ENCODE measurements at places on chromosomes 7 and 10.

GRCh38 chr10:31778627-31779026 is 150.0 kb downstream of the ARHGAP12 start:
- DNase-seq, result no peak

DNA sequence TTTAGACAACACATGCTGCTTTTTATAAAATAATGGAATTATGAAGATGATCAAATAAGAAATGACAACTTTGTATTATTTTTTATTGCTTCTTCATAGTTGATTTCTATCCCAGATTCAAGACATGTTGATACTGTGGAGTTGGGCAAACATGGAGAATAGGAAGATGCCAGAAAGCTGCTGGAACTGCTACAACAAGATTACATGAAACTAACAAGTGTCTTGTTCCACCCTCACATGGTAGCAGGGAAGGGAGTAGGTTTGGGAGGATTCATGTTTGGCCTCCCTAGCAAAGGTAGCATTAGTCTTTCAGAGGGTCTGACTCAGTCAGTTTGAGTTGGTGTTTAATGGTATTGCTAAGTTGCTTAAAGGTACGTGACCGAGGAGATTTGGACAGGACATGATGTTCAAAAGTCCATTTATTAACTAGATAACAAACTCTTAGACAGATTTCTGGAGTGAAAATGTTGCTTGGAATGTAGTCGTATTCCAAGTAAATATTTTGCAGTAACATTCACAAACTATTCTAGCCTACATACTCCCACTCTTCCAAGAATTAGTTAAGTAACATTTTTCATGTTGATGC is 33.1 kb downstream of the PRR15 start:
- DNase-seq, result no peak

GRCh38 chr7:148699024-148699781 is 500 bp downstream of the CUL1 start:
- peak; percentile 37 for DNase-seq

GRCh38 chr10:3273966-3274365 is 101.4 kb upstream of the PITRM1 start:
- no peak for DNase-seq

DNA sequence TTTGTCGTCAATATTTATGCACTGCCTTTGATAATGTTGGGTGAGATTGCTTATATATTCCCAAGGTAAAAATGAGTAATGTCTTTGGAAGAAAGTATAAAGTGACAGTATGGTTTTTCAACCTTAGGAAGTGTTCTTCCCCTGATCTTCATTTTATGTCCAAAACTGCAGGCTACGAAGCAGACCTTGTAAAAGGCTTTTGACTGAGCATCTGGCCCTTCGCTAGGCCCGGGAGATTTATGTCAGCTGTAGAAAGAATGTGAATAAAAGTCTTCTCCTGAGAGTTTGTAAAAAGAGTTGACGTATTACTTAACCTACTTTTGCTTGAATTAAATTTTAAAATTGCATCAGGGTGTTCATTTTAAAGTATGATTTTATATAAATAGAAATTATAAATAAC is 116.8 kb downstream of the CPED1 start:
- DNase-seq, result no peak

GRCh38 chr10:22481687-22482539 is 136.6 kb downstream of the SPAG6 start:
- DNase-seq, result no peak
